ENCODE measurements at places on chromosomes 16 and 17.
A peak's percentile ranks its signal among the peaks of the same experiment; 100 is the strongest.

GRCh38 chr17:60947100-60947499 is 269.4 kb downstream of the BCAS3 start:
- DNase-seq = no peak

DNA sequence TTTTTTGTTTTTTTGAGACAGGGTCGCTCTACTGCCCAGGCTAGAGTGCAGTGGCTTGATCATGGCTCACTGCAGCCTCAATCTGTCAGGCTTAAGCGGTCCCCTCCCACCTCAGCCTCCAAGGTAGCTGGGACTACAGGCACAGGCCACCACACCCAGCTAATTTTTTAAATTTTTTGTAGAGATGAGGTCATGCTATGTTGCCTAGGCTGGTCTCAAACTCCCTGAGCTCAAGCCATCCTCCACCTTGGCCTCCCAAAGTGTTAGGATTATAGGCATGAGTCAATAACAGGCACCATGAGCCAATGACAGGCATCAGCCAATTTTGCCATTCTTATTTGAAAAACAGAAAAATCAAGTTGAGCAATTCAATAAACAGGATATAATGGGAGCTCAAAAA is 125.0 kb downstream of the SPAG9 start:
- no peak for DNase-seq

GRCh38 chr16:47284999-47285398 is 141.3 kb upstream of the NETO2 start:
- DNase-seq = peak; percentile 13

GRCh38 chr16:50441486-50442157 is 72.8 kb upstream of the BRD7 start:
- DNase-seq = no peak

DNA sequence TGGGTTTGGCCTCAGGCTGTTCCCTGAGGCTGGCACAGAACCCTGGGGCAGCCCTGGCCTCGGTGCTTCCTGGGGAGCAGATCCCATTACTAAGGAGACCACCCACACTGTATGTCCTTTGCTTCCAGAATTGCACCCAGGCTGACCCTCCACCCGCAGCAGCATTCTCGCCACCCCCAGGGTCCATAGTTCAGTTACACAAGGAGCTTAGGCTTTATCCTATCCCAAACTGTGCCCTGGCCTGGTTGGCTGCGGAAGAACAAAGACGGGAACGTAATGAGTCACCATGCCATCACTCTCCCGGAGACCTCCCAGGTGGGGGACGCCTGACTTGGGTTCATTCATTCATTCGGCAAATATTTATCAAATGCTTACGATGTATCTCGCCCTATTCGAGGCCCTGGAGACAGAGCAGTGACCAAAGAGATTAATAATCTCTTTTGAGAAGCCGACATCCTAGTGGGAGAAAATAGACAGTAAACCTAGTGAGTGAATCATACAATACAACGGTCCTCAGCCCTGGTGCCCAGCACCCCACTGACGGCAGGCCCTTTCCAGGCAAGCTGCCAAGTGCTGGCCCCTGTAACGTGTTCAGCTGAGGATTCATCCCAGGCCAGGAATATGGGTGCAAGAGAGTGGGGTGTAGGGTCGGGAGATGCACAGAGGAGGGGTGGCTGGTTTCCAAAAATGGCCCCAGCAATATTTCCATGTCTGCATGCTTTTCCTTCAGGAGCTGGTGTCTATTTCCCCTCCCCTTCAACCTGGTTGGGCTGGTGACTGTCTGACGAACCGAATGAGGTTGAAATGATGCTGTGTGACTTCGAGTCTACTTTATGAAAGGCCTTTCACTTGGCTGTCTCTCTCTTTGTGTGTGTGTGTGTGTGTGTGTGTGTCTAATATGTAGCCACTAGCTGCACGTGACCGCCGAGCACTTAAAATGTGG is 134.2 kb downstream of the MGAT5B start:
- no peak for DNase-seq

- no peak for DNase-seq
Measured at GRCh38 chr17:72622661-72623433, 469.6 kb downstream of the SLC39A11 start.

DNA sequence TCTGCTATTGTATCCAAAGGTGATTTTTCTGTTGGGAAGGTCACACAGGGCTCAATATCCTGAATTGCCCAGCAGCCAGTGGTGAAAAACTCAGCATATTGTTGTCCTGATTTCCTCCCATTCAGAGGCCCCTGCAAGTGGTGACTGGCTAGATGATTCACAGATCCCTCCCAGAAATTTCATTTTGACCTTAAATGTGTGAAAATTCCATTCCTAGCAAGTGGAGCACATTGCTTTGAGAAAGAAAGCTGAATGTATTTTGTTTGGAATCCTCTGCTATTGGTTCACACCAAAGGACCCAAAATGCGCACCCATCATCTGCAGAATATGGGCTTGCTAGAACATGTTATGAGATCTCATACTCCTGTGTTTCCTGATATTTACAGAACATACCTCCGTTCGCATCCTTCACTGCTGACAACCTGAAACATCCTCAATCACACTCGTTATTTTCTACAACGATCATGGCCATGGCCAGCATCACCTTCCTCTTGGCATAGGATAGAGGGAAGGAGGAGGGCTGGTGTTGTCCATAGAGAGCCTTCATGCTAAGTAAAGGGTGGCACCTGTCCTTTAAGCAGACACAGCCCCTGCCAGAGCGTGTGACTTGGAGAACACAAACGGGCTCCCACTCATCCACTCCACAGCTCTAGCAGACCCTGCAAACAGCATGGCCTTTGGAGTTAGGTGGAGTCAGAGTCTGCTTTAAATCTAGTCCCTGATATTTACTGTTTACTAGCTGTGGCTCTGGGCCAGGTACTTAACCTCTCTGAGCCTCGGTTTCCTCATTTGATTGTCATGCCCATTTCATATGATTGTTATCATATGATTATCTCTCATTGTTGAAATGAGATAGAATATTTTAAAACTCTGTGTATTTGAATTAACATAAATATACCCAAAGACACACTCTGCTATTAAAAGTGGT is 30.4 kb upstream of the NFAT5 start:
- peak; percentile 62 for DNase-seq

Data from adipocyte (in vitro differentiated cells).